Stimulated activated naive CD8-positive, alpha-beta T cell treated with anti-CD3 and anti-CD28 coated beads, Interleukin-15, Interleukin-2, amounts not matched to agents 100 U/mL and 50 U/mL, for 24 hours (primary cell): ENCODE measurements at places on chromosomes 2 and 18.

DNA sequence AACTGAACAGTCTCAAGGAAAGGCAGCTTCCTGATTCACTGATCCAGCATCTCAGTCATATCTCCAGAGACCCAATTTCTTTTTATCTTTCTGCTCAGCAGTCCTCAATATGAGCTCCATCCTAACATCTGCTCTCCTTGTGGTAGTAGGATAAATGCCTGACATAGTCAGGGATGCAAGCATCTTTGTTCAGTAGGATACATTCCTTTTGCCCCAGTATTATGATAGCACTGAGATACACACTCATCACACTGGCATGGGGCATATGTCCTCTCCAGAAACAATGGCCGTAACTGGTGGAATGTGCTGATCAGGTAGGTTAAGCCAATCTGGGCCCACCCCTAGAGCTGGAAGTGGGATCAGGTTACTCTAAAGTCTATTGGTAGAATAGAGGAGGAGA is 207.2 kb downstream of the ETAA1 start:
- DNase-seq = no peak

DNA sequence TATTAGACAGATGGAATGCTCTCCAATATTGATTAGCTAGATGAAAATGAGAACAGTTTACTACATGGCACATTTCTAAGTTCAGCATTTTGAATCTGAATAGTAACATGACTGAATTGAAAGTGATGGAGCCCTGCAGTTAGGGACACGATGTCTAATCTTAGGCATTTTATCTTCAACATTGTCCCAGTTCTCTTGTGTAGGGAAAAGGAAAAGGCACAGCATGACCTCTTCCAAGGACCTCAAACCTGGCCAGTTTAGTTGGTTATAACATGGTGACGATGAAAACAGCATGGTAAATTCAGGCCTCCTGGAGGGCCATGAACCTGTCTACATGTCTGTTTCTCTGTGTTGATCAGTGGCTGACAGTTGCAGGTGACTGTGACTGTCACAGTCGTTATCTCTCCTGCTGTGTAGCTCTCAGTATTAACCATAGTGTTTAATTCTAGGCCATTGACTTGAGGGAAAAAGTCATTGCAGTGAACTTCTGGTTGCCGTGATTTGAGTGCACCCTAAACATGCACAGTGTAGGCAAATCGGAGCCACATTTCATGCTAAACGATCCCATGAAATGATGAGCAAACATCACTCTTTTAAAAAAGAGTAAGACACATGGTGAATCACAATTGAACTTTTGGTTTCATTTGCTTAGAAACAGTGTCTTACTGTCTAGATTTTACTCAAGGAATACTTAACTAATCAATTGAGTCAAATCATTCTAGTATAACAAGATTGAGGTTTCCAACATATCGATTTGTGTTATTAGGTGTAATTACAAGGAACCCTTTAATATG is 129.7 kb downstream of the PHLPP1 start:
- DNase-seq = peak; percentile 5

DNA sequence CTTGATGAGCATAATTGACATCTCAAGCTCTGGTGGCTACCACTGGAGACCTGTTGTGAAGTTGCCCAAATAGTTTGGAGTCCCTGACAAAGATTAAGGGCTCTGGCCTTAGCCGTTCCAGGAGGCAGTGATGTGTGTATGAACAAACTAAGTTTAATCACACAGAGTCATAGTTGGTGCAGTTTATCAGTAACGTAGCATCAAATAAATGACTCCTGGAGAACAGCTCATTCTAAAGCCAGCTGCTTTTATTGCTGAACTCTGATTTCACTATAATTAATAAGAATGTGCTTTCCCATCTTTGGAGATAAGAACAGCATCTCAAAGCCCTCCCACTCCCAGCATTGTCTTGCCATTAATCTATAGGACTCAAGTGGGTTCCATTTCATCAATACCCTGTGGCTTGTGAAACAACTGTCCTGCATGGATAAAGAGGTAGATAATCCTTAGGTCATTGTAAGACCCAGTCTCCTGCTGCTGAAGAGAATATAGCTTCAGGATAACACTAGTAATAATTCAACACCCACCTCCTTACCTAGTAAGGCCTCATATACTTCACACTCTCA is 211.4 kb upstream of the THUMPD2 start:
- no peak for DNase-seq

DNA sequence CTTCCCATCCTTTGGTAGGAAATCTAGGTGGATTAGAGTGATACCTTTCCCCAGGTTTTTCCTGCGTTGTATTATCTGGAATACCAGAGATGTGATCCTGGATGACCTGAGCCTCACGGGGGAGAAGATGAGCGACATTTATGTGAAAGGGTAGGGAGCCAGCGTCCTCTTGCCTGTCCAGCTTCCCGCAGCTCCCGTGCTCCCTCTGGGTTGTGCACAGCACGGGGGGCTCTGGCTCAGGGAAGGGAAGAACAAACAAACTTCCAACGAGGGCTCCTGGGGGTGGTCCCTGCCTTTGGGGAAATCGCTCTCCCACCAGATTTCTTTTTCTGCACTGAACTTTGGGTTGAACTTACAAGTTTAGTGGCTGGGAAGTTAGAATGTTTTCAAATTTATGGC is 215.7 kb downstream of the DYSF start:
- no peak for DNase-seq

DNA sequence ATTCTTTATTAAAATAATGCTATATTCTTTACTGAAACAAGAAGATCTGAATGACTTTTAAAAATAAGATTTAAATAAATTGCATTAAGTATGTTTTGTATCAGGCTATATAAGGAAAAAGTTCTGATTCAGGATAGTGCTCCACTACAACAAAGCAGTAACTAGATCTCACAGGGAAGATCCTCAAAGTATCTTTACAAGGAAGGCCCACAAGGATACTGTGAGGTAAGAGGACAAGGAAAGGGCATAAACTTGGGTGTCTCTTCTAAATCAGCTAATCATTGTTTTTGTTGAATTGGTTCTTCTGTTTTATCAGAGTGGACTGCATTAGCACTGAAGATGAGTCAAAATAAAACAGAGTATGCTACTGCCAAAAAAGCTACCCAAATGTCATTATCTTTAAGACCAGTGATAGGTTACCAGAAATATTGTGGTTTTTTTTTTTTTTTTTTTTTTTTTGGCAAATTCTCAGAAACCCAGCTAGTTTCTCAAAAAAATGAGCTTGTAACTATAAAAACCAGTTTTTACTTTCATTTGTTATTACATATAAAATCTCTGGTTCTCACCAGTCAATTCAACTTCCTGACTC is 160.9 kb downstream of the BAZ2B start:
- DNase-seq = no peak

- DNase-seq = no peak
Measured at GRCh38 chr2:196159221-196159892, 12.0 kb downstream of the STK17B start.

DNA sequence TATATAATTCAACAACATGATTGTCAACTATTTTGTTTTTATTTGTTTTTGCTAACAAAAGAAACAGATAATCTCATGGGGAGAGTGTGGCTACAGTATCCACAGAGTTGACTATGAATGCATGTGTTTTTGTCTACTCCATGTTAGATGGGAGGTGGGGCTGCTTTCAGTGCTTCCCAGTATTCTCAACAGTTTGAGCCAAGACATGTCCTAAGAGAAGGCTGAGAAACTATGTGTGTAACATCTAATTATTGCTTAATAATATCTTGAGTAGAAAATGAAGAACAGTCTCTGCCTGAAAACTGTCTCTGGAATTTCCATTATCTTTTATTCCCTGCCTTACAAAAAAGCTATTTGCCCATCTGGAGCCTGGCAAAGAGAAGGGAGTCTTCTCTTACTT is 178.8 kb upstream of the MMADHC start:
- no peak for DNase-seq

GRCh38 chr2:96985181-96985945 is 1.0 kb downstream of the FAM178B start:
- no peak for DNase-seq

DNA sequence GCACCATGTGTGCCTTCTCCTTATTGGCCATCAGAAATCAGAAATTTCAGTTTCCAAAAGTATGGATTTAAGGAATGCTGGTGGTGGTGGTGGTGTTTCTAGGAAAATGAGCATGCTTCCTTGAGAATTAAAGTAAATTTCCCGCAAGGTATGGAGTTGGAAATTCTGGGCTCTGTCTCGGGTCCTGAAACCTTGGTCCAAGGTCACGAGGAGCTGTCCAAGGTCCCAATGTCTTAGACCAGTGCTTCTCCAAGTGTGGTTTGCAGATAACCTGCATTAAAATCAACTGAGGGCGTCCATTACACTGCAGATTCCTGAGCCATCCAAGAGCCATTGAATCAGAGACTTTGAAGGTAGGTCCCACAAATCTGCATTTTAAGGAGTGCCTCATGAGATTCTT is 210.9 kb upstream of the PKDCC start:
- DNase-seq = peak; percentile 16
